ENCODE measurements at places on chromosomes 11 and 22.

DNA sequence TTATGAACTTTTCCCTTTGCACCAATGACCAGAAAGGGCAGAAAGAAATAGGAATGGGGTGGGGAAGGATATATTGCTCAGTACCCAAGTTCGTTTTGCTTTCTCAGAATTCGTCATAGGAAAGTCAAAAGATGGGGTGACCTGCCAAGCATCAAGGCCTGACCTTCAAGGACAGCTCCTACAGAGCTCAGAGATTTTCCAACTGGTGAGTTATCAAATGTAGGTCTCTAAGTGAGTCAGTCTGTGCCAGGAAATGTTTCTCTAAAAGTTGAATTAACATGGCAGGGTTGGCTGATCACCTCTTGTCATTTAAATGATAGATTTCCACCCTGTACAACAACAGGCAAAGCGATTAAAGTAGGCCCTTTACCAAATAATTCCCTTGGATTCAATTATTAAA is 307.2 kb downstream of the CADM1 start:
- no peak for DNase-seq

DNA sequence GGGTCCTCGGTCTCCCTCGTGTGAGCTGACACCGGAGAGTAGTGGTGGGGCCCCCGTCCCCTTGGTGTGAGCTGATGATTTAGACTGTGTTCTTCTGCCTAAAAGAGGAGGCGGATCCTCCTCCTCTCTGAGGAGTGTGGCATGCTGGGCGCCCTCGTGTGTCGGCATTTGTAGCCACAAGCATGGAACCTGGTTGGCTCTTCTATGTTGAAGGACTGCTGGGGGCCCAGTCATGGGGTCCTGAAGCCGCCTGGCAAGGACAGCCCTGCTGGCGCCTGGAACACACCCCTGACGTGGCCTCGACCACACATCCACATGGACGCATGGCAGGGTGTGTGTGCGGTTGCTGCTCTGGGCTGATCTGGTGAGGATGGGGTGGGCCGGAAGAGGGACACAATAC is 50.2 kb downstream of the AP2A2 start:
- DNase-seq, result peak; percentile 30

DNA sequence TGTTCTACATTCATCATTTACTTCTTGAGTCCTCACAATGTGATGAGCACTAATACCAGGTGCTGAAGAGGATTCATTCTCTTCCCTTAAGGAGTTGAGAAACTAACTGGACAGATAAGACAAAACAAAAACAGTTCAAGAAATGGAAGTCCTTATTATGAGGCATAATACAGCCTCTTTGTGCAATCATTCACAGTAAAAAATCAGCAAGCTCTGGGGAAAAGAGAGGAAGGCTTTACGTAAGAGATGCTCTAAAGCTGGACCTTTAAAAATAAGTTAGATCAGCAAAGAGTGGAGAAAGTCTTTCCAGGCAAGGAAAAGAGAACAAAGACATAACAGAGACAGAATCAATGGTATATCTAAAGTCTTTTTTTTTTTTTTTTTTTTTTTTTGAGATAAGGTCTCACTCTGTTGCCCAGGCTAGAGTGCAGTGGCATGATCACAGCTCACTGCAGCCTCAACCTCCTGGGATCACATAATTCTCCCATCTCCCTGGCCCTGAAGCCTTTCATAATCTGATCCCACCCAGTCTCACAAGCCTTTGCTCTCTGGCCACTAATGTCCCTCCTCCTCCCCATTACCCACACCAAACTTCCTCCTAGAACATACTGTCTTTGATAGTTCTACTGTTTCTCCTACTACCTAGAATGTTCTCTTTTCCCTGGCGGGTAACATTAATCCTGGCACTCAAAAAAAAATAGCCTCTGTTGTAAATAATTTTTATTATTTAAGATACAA is 40.9 kb downstream of the MRTFA start:
- peak; percentile 29 for DNase-seq

GRCh38 chr11:33040033-33040861 is 875 bp downstream of the TCP11L1 start:
- DNase-seq, result peak; percentile 49

DNA sequence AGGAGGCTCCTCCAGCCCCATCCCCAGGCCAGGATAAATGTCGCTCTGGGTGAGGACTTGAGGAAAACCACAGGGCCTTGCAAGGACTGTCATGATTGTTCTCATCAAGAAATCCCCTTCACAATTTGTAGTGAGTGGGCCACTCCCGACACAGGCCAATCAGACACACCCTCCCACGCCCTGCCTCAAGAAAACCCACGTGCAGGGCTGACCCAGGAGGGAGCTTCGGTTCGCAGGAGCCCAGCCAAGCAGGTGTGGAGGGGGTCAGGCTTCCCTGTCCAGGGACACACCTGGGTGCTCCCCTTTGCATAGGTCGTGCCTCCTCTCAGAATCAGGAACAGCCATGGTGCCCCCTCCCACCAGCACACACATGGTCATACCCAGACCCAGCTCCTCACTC is 43.2 kb downstream of the SHANK2 start:
- no peak for DNase-seq

DNA sequence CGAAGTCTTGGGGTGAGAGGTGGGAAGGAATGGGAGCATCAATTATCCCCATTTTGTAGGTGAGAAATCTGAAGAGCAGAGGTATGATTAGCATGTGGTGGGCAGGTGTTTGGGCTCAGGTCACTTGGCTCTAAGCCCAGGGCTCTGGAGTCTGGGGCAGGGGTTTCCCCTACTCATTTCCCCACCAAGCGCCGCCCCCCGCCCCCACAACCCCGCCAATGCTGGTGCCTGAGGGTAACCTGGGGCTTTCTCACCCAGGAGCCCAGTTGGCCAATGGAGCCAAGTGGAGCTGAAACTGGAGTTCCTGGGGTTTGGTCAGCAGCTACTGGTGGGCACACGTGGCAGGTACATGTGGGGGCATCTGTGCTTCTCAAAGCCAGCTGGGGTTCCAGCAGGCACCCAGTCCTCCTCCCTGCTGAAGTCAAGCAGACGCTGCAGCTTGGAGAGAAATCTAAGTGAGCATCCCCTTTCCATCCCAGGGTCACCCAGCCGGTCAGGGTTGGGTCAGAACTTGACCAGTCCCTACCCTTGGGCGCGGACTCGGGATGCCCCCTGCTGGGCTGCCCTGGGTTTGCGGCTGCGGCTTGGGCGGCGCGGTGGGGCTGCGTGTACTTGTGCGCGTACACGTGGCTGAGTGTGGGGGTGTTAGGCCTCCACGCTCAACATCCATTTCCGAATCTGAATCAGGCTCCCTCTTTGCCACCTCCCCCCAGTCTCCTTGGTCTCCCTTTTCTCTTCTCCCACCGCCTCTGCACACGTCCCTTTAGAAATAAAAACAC is 1.7 kb upstream of the CHRM1 start:
- no peak for DNase-seq

- DNase-seq, result no peak
Measured at GRCh38 chr11:72300268-72300667, 56.3 kb upstream of the PHOX2A start.

DNA sequence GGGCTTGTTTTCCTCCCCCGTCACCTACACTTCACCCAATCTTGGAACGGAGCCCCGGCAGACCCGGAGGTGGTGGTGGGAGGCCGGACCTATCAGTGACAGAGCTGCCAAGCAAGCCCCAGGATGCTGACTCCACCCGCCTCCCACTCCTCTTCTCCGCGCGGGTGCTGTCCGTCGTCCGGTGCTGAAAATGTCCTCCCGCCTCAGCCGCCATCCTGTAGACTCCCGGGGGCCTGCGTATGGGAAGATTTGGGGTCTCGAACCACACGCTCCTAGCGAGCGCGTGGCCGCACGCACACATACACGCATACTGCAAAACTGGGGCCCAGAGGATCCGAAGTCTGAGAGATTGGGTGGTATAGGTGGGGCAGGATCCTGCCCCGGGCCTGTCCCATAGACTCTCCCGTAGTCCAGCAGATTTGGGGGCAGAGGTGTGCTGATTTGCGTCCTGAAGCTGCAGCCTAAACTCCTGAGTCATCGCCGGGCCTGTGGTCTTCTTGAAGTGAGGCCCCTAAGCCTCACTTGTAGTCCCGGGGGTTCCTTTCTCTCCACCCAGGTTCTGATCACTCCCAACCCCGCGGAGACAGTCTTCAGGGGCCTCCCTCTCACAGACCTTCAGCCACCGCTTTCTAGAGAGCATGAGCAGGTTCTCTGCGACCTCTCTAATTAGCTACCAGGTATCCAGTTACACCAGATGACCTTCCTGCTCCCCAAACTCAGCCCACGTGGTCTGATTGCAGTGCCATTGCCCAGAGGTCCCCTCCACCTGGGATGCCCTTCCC is 796 bp upstream of the YIF1A start:
- peak; percentile 55 for DNase-seq

DNA sequence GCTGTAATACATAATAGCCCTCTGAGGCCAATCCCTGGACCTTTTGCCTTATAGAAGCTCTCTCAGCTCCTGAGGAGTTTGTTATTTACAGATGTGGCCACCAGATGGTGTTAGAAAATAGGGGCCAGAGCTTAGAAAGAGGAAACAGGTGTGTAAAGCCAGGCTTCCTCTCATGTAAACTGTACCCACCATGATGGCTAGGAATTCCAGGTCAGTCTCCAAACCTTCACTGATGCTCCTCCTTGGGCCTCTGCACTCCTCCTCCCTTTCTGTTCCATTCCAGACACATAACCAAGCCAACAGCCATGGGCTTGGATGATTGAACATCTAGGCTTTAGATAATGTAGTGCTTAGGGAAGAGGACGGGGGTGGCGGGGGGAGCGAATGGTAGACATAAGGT is 39.7 kb downstream of the USP35 start:
- DNase-seq, result peak; percentile 64

DNA sequence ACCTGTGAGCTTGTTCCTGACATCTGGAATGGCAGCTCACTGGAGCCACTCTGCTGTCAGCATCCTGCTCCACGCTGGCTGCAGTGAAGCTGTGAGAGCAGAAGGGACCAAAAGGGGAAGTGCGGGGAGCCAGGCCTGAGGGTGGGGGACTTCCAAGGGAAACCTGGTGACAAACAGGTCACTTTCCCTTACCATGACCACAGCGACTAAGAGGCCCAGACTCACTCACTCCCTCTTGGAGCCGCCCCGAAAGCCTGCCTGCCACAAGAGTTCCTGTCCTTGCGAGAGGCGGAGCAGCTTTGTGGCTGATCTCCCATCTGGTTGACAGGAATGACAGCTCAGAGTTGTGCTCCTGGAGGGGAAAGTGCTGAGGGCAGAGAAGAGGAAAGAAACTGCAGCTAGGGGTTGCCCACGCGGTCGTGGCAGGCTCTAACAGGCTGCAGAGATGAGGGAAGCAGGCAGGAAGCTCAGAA is 183.8 kb upstream of the NTM start:
- DNase-seq, result peak; percentile 42

DNA sequence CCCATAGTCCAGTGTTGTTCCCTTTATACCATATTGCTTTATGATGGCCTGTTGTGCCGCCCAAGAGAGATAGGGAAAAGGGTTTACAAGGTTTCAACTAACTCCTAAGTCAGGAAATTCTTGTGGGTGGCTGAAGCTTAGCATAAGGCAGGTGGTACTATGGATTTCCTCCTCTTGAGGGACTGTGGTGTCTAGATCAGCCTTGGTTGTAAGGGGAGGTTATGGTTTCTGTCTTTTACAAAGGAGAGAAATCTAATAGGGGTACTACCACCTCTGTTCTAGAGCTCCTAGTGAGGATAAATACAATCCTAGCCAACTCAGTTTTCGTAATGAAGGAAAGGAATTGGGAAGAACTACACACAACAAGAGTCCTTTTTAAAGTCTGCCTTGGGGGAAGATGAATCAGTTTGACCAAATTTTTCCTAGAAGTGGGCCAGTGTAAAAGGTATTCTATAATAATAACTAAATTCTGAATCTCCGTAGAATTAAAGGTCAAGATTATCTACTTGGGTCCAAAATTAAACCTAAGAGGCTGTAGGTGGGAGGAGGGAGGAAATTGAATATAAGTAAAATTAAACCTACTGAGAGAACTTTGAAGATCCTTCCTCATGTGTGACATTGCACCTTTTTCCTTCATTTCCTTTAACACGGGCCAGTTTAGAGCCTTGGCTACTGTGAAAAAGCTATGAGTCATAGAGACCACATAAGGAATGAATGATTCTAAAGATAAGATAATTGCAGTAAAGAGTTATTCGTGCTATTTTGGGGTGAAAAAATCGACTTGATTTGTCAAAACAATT is 17.2 kb downstream of the DLAT start:
- DNase-seq, result no peak

DNA sequence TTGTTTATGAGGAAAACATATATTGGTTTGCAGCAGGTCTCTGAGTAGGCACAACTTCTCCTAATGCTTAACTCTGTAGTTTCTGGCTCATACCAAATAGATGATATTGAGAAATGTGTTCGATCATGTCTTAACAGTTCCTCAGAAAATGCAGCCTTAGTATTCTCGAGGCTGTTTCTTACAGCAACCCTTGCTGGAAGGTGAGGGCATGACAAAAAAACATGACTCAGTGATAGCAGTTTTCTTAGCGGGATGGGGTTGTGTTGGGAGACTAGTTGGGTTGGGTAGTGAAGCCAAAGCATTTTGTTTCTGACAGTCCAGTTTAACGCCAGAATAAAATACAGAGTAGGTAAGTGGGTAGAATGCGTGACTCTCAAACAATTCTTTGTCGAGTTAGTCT is 94.7 kb upstream of the PARVA start:
- DNase-seq, result no peak

- DNase-seq, result no peak
Measured at GRCh38 chr11:7341551-7341950, 89.8 kb downstream of the SYT9 start.

- DNase-seq, result no peak
Measured at GRCh38 chr11:35639591-35640179, 21.4 kb downstream of the FJX1 start.

GRCh38 chr11:96050435-96051182 is 126.7 kb upstream of the MTMR2 start:
- DNase-seq, result no peak
